ENCODE measurements at places on chromosomes 16 and 17.

GRCh38 chr16:72493716-72494415, 321.9 kb upstream of the PMFBP1 start:
- no peak for DNase-seq

DNA sequence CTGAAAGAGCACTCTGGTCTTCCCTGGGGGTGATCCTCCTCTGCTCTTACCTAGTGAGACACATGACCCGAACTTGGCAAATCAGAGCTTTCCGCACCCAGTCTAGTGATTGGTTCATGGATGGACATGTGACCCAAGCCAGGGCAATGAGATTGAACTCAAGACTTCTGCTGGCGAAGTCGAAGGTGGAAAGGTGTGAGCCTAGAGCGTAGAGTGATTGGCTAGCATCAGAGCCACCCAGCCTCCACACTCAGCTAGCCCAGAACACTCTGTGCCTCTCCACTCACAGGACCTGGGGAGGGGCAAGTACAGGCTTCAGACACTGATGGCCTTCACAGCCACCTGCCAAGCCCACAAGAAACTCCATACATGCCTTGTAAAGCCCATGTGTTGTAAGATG, 17.6 kb downstream of the ATPAF2 start:
- no peak for DNase-seq

DNA sequence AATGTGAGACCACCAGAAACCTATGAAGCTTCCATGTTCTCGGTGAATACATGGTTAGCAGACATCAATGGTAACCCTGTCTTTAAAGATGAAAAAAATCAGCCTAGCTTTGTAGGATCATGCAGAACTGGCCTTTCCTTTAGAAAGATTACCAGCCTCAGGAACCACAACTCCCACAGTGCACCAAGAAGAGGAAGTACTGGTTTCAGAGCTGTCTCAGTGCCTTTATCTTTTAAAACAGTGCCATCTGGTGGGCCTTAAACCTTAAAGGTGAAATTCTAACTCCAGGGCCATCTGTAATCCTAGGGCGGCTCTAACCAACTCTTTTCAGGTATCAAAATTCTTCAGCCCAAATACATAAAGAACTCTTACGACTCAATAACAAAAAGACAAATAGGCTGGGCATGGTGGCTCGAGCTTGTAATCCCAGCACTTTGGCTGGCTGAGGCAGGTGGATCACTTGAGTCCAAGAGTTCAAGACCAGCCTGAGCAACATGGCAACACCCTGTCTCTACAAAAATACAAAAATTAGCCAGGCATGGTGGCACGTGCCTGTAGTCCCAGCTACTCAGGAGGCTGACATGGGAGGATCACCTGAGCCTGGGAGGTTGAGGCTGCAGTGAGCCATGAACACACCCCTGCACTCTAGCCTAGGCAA, 5.4 kb downstream of the ATPAF2 start:
- peak; percentile 55 for DNase-seq

DNA sequence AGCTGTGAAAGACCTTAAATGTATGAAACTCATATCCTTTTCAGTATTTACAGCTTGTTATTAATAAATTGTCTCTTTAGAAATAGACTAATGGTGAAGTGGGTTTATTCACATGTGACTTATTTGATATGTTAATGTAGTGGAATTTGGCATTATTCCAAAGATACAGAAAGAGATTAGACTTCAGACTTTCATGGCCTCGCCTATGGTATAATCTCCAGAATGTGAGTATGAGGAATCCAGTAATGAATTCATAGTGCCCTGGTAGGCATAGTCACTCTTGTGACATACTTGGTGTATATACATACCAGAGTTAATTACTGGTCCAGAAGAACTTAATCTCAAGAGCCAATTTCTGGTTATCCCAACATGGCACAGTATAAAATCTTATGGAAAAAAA, 72.7 kb downstream of the OMG start:
- no peak for DNase-seq

GRCh38 chr17:9890124-9890523, 14.9 kb downstream of the RCVRN start:
- DNase-seq: peak; percentile 17

DNA sequence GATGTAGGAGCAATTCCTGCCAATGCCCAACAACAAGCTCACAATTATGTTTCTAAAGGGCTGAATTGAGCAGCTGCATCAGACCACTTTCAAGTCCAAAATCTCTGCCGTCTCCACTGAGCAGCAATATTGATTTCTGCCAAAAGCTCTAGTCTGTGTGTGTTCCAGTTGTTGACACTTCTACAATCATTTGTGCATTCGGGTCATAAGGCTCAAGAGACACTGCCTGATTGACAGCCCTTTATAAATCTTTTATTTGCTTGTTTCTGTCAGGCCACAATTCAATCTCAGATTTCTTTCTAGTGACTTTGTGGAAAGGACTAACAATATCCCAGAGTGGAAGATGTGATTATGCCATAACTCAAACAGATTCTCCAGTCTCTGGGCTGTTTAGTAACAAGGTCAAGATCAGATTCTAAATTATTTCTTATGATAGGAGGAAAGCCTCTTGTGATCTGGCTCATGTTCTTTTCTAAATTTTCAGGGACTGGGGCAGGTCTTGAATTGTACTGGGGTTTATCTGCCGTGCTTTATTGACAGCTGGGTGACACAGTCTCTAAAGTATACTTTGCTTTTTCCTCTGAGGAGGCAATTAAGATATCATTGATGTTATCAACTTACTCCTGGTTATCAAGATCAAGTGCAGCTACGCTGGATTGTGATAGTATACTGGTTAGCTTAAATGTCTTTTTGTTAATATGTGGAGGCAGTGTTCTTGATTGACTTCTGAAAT, 377.1 kb downstream of the CNTNAP4 start:
- no peak for DNase-seq

DNA sequence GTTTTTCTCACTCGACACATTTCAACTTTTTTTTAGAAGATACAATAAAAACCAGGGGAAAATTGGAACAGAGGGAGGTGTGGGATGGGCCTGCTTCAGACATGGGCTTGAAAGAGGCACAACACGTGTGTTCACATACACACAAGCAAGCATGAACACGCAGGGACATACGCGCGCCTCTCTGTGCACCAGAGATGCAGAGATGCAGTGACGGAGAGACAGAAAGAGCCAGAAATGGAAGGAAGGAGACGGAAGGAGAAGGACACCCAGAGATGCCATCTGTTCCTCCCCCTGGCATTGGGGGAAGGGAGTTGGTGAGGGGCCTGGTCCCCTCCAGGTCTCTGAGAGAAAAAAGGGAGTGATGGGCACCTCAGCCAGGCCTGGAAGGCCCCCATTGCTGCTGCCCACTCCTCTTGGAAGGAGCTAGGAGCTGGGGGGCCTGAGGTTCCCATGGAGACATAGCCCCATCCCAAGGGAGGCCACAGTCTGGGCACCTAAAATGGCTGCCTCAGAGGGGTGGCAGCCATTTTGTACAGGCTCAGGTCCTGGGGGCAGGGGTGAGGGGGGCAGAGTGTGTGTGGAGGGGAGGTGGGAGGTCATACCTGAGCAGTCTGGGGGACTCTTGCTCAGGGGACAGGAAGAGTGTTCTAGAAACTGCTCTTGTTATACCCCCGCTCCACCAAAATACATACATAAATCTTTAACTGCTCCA, 3.8 kb upstream of the NEUROD2 start:
- no peak for DNase-seq

DNA sequence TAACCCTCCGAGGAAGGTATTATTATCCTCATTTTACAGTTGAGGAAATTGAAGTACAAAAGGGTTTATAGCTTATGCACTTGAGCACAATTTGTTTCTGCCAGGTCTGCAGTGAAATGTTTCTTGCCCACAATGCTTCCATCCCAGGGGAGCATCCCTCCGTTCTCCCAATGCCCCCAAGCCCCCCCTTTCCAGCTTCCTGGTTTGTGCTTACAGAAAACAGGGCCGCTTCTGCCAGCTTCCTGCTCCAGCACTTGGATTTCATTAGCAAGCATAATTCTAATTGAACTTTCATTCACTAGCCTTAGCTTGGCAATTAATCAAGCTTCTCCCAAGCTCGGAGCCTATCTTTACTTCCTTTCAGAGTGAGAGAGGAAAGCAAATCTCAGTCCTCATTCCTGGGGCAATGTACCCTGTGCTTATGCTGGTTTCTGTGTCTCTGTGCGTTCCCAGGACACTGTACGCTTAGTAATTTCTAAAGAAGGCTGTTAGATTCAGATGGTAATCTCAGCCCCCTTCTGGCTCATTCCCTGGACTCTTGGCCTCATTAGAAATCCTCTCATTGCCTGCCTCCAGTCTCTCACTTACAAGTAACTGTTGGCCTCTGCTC, 141.6 kb downstream of the HS3ST2 start:
- DNase-seq: no peak

DNA sequence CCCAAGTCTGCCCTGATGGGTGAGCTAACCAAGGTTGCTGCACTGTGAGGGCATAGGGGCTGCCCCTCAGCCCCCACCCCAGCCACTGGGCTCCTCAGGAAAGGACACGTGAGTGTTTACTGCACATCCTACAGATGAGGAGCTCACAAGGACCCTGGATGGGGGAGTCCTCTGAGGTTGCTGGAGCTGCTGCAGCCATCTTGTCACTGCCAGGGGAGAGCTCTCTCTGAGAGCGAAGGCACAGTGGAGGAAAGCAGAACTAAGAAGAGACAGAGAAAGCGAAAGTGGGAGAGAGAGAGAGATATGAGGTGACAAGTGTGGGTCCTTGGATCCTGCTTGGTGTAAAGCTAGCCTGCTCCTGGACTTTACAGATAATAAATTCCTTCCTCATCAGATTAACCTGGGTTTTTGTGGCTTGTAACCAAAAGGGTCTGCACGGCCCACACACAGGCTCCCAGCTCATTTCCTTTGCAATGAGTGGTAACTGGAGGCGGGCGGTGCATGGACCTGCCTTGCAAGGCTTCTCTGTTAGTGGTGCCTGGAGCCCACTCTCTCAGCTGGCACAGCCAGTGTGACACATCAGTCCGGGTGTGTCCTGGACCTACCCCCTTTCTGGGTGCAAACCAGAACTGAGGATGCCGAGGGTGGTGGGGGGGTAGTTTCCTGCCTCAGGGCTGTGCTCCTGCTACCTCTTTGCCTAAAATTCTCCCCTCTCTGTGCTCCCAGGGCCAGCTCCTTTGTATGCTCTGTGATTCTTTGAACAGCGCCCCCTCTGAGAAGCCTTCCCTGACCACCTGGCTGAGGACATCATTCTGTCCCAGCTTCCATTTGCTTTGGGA, 14.2 kb downstream of the SNX20 start:
- peak; percentile 60 for DNase-seq

DNA sequence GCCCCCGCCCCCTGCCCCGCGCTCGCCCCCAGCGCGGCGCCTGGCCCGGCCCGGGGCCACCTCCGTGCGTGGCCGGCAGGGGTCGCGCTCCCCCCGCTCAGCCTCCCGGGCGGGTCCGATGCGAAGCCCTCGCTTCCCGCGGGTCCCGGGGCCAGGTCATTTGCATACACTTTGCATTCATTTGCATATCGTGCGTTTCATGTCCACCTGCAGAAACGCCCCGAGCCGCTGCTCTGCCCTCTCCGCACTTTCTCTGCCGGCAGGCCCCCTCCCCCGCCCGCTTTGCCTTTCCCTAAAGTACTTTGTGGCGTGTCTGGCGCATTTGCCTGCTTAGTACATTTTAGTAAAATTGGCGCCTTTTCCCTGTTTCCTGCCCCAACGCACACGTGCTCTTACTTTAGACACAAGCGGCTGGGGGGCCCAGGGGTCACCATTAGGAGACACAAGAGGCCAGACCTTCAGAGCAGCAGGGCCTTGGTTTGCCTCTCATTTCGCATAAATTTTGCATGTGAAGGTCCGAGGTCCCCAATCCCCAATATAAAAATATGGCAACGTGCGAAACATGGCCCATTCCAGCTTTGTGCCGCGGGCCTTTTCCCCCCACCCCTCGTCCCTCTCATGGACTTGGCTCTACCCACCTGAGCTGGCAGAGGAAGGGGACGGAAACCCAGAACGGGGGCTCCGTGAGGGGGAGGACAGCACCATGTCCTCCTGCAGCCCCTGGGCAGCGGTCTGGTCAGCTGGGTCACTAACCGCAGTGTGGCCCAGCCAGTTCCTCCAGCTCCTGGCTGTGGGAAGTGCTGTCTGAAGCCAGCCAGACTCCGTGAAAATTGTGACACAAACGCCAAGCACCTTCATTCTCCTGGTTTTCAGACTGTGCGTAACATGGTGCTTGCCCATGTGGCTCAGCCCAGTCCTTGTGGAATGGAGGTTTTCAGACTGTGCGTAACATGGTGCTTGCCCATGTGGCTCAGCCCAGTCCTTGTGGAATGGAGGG, 34.8 kb downstream of the CBFA2T3 start:
- peak; percentile 71 for DNase-seq

GRCh38 chr17:76530095-76530723, 7.3 kb downstream of the CYGB start:
- DNase-seq: no peak

- DNase-seq: no peak
Measured at GRCh38 chr16:30925995-30926811, 2.8 kb downstream of the FBXL19 start.
